LoVo (cell line): ENCODE measurements at places on chromosomes 12 and 14.
A peak's percentile ranks its signal among the peaks of the same experiment; 100 is the strongest.

DNA sequence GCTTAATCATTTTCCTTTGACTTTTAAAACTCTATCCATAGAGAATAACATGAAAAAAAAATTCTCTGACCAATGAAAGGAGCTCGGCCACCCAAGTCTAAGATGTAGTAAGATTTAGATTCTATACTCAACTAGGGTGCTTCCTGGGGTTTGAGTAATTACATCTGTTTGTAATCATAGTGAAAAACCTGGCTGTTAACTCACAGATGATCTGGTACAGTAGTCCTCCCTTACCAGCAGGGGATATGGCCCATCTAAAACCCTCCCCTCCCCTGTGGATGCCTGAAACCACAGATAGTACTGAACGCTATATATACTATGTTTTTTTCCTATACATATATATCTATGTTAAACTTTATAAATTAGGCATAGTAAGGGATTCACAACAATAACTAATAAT is 89.2 kb downstream of the DAAM1 start:
- no peak for DNase-seq

DNA sequence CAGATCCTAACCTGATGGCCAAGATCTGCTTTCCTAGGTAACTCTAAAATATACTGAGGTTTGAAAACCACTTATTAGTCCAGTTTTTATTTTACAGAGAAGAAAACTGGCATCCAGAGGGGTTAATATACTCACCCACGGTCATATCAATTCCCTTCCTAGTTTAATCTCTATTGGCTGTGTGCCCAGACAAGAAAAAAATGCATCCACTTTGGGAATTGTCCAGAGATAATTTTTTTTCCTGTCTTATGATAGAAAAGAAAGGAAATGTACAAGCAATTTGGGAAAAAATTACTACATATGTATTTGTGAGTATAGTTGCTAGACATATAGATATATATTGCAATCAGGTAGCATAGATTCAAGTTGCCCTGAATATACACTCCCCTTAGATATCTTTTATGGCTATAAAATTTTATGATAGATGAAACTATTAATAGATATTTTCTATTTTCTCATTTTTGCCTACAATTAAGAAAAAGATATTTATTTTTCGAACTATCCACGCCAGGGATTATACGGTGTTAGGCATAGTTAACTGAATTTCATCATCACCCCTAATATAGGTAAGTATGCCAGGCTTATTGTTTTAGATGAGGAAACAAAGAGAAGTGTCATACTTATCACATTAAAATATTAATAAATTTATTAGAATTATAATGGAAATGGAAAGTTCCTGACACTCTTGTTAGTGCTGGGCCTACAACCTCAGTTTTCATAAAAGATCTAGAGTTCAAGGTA is 100.5 kb upstream of the SLC38A2 start:
- peak; percentile 79 for DNase-seq

DNA sequence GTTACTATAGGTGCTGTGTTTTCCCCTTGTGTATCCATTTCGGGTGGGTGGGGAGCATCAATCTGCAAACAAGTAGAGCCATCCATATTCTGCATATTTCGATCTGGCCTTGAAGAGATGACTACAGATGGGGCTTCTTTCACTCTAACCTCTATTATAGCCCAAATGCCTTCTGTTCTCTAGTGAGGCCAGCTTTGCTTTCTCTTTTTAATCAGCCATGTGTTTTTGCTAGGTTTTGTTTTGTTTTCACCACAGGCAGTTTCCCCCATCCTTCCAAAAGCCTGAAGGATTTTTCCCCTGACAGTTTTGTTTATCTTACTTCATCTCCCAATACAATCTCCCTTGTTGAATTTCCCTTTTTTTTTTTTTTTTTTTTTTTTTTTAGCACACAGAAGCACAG is 224.1 kb downstream of the BTG1 start:
- no peak for DNase-seq

DNA sequence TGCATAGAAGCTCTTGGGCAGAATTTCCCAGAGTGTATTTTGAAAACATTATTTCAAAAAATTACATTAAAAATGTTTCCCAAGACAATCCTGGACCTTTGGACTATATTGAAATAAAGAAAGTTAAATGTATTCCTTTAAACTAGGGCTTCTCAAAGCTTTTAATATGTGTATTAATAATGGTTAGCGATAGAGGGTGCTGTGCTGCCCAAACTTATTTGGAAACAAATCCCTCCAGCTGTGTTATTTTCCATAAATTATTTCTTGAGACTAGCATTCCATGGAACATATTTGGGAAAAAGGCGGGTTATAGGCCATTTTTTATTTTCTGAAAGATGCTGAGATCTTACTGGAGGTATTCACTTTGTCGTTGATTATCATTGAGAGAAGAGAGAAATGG is 397.8 kb upstream of the MIS18BP1 start:
- no peak for DNase-seq

DNA sequence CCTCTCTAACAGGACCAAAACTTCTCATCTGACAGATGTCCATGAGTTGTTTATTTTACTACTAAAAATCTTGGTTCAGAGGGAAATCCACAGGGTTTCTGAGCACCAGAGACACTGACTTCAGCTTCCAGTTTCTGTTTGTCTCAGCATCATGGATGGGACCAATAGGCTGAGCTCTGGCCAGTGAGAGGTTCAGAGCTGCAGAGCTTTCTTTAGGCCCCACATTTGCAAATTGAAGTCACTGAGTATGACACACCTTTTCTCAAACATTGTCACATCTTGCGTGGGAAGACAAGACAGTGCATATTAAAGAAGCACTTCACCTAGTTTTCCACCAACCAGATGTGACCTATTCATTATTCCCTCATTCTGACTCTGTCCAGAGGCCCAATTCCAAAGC is 45.2 kb downstream of the RDH12 start:
- DNase-seq: no peak

DNA sequence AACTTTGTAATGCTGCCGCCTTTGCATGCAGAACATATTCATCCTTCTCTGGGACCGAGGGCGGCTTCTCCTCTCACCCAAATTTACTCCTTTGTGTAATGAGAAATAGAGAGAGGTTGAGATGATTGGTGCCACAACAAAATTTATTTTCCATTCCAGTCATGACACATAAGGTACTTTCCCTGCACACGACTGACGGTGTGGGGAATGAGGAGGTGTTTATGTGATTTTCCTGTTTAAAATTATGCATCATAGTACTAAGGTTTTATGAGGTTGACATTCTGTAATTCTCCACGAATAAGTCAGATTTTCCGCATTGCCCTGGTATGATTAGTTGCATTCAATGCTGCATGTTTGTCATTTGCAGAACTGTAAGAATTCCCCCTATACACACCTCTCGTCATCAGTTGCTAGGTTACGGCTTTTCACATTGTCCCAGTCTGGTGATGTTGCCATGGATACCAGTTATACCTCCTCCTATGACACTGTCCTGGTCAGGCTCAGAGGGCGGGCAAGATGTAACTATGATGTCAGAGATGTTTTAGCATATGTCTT is 23.1 kb downstream of the BICDL1 start:
- no peak for DNase-seq

DNA sequence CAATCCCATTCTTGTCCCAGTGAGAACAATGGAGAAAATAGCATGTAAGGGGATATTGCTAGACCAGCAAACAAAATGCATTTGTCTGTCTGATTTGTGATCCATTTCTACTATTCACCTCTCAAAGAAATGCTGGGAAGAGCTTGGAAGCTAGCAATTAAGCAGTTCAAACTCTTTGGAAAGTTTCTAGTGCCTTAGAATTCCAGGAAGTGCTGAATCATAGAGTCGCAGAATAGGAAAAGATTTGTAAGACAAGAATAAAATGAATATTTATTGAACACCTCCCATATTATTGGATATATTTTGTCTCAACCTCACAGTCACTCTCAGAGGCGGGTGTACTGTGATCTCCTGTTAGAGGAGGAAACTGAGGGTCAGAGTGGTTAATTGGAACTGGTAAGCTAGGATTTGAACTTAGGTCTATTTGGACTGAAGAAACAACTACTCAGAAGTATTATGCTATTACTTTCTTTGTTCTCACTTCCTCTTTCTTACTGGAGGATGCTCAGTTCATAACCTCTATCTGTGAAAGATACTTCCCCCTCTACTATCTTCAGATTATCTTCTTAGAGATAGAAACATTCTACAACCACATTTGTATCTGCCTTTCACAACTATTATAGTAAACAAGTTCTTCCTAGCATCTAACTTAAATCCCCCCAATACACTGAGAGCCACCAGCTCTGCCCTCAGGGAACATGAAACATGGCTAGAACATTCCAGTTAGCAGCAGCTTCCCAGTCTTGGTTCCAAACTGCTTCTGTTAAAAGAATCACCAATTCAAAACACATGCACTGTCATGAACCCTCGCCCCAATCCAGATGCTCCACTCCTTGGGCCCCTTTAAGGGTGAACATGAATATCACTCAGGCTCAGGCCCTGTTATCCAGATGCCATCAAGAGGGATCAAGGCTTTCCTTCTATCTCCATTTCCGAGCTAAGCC is 64.2 kb downstream of the DRAM1 start:
- no peak for DNase-seq

DNA sequence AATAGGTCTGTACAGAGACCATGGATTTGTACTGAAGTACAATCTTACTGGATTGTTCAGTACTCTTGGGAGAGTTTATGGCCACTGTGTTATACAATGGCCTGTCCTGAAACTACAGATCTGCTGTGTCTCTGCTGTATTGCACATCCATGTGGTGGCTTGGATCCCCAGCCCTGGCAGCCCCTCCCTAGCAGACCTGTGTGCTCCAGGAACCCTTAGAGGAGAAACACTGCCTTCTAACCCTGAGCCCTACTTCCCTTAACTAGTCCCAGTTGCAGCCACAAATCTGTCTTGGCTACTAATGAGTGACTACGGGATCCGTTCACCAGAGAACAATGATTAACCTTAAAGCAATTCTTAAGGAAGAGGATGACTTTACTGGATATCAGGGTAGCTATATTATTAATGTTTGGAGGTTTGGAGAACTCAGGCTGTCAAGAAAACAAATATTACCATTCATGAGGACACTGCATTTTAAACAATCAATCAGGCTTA is 27.7 kb downstream of the RNF34 start:
- no peak for DNase-seq

DNA sequence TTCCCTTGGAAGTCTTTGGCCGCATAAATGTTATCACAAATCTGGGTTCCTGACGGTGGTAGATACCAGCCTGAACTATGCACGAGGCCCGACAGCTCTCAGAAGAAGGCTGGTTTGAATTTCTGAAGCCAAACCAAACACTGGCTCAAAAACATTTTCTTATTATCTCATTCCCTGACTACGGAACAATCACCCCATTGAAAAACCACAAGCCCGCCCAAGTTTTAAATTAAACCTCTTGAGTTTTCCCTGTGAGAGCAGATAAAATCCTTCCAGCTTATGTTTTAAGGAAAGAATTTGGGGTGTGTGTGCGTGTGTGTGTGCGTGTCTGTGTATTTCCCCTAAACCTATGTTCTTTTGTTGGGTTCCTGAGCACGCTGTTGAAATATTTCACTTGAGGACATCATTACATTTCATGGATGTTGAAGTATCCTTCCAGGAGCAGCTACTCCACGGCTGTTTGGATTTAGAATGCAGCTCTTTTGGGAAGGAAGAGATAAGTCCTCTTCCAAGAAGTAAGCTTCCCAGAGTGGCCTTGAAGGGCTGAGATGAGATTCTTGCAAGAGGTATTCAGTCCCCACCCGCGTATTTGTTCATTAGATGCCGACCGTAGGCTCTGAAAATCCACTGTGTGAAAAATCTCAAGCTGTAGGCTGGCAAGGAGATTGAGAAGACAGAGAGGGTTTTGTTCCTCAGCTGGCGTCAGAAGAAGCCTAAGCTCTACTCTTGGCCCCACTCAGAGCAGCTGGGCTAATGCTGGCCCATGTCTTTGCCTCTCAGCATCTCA is 131.0 kb upstream of the NCOR2 start:
- no peak for DNase-seq

GRCh38 chr14:58572473-58572853 is 65.3 kb upstream of the DACT1 start:
- no peak for DNase-seq

DNA sequence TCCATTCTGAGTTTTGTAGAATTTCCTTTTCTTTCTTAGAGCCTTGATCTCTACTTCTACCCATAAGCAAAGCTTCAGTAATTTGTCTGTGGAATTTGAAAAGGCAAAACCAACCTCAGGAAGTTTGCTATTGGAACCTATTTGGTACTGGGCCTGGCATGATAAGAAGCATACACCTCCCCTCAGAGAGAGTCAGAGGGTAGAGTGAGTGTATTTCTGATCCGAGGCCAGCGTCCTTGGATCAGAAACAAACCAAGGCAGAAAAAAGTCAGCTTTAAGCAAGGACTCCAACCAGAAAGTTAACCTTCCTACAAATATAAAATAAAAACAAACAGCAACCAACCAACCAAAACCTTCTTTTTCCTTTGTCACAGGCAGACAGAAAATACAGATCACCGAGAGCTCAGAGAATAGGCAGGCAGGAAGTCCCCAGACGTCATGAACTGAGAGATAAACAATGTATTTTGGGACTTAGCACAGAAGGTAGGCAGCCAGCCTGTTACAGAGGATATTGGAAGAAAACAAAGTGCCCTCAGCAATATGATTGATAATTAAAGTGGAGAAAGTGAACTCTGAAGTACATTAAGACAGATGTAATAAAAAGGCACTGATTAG is 141.5 kb downstream of the NEDD1 start:
- DNase-seq: no peak

DNA sequence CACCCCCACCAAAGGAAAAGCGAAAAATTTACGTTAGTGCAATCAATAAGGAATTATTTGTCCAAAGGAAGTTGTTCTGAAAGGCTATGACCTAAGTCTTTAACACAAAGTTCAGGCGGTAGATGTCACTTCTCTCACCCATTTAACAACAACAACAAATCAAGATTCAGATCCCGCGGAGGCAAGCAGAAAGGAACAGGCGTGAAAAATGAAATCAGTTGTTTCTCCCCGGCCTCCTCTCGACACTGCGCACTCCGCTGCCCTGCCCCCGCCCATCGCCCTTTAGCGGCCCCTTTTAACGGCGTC is 1.4 kb downstream of the DENND5B start:
- no peak for DNase-seq

- DNase-seq: no peak
Measured at GRCh38 chr14:67459336-67459735, 29.2 kb downstream of the TMEM229B start.
